ENCODE measurements at places on chromosomes 5 and 9.

DNA sequence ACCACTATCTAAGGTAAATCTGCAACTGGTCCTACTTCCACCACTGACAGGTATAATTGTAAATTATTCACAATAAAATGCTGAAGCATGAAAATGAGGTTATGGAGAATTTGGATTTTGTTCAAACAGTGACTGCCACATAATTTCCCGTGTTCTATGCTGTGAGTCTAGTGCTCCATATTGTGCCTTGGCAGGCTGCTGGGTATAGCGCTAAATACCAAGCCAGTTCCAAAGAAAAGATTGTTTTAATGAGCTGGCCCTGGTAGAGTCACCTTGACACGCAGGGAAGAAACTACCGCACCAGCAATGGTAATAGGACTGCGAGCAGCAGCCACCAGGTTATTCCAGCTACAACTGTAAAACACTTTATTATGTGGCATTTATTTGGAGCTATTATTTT, 30.4 kb downstream of the PSMB7 start:
- DNase-seq: no peak

GRCh38 chr5:36680066-36680465, 73.7 kb downstream of the SLC1A3 start:
- DNase-seq: no peak

- no peak for DNase-seq
These were observed 128.3 kb downstream of the YIPF5 start for GRCh38 chr5:144042156-144042555.

DNA sequence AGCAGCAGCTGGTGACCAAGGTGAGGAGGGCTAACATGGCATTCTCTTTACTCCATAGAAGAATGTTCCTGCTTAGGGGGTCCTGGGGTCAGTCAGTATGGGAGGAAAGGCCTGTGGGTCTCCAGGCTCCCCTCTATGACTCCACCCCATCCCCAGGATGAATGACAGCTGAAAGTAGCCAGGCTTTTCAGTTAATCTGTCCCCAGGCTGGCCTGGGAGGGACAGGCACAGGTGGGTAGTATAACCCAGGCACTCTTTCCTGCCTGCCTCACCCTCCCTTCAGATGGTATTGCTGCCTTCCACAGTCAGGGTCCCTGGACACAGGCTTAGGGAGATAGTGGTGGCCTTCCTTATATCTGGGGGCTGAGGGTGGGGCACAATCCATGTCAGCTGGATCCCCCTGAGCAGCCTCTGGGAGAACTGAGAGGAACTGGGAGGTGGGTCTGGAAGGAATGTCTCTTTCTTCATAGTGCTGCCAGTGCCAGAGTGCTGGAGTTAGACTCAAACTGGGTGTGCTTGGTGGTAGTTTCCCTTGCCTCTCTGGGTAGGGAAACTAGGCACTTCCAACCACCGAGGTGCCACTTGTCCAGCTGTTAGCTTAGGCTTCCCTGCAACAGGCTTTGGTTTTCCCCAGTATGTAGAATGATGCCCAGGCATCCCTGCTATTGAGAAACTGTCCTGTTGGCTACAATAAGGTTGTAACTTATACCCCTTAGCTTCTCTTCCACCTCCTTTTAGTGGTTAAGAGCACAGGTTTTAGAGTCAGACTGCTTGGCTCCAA, 27.8 kb downstream of the LARP1 start:
- DNase-seq: no peak

- no peak for DNase-seq
These were observed 39.8 kb upstream of the TLE1 start for GRCh38 chr9:81729135-81729534.

DNA sequence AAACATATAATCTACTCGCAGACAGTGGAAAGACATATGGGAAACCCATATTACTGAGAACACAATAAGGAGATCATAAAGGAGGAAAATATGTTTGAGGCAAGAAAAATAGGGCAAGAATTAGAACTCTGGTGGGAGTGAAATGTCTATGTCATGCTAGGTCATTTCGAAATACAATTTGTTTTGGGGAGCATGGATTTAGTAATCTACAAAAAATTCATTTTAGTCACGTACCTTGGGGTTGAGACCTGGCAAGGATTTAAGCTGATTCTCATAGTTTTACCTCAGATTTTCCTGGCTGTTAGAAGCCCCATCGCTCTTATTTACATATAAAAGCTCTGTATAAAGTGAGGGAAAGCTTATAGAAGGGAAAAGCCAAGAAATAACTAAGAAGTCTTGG, 11.5 kb upstream of the CSNK1G3 start:
- DNase-seq: no peak

DNA sequence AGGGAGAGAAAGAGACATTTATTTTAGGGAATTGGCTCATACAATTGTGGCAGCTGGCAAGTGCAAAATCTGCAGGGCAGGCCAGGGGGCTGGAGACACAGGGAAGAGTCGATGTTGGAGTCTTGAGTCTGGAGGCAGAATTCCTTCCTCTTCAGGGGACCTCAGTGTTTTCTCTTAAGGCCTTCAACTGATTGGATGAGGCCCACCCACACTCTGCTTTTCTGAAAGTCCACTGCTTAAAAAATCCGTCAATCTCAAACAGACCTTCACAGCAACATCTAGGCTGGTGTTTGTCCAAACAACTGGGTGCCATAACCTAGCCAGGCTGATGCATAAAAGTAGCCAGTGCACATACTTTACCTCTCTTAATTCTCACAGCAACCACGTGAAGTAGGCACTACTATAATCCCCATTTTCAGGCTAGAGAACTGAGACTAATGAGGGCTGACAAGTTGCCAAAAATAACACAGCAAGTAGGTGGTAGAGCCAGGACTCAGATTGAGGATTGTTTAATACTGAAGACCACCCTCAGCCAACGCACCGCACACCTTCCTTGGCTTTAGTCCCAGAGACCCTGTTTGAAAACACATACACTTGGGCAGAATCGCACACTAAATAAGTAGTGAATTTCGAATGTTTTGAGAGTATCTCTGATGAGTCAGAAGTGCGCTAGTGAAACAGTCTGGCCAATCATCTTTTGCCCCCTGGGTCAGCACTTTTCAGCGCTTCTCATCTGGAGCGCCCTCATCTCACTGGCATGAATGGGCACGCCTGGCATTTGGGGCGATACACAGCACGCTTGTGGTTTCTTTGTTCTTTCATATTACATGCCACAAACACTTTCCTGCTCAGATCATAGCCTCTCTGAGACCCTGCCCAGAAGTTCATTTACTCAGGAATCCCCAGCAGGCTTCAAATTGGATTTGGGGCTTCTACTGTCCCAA, 591.4 kb downstream of the CCDC171 start:
- no peak for DNase-seq

DNA sequence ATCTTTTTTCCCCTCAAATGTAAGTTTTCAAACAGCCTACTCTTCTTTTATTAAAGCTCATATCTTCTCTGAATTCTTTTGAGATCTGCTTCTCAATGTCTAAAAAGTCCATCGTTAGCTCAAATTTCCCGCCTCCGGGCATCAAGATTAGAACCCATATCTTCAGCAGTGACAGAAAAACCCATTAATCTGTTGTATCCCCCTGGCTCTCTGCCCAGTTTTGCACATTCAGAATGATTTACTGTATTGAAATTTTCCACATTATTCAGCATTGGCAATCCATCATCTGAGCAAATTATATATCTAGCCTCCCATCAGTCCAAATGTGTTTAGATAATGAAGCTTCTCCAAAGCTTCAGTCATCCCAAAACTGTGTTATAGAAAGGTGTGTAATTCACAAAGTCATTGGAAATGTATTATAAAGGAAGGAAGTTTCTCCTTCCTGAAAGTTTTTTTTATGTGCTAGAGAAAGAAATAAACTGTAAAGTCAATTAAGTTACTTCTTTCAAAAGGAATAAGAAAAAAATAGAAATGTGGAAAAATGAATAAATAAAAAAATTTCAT, 849.9 kb downstream of the MAT2B start:
- no peak for DNase-seq

GRCh38 chr9:110788871-110789270, 120.3 kb downstream of the MUSK start:
- DNase-seq: no peak

GRCh38 chr5:88967633-88968585, 84.9 kb upstream of the MEF2C start:
- DNase-seq: no peak

DNA sequence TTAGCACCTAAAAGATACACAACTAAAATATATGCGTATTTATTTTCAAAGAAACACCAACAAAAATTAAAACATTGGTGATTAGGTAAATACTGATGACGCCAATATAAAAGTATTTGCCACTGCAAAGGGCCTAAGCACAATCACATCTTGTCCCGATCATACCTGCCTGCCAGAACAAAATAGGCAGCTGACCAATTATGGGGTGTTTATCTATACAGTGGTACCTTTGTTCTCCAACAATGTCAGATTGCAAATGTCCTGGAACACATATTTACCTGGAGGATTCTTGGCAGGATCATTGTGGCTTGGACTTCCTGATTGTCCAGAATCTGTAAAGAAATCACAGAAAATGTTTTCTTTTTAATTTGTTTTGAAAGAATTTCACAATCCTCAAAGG, 134.5 kb downstream of the NFIB start:
- no peak for DNase-seq

DNA sequence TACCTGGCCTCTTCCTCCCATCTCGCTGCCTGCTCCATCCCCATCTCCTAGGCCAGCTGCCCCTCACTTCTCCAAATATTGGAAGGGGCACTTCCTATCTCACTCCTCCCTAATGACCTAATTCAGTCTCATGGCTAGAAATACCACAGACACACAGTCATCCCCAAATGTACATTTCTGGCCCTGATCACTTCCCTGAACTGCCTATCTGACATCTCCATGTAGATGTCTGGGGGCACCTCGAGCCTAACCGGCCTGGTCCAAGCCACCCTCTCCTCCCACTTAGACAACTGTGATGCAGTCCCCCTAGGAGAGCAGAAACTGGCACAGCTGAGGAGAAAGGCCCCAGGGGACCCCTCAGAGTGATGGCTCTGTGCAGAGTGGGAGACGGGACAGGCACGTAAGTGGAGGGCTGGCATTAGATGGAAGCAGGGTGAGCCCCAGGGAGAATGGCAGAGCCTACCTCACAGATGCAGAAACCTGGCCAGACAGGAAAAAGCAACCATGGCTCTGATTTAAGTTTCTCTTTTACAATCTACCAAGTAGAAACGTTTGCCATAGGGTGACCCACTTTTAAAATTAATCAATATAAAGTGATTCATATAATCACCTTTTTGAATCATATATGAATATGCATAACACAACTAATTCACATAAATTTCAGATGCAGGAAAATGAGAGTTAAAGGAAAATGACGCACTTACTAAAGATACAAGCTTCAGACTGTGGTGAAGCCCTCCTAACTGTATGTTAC, 22.1 kb downstream of the CAMSAP1 start:
- no peak for DNase-seq

GRCh38 chr9:81686614-81687520, 2.5 kb downstream of the TLE1 start:
- peak; percentile 83 for DNase-seq

GRCh38 chr9:77291714-77292113, 114.4 kb downstream of the VPS13A start:
- DNase-seq: peak; percentile 3

- DNase-seq: no peak
These were observed 156.9 kb upstream of the MVB12B start for GRCh38 chr9:126169736-126170135.

DNA sequence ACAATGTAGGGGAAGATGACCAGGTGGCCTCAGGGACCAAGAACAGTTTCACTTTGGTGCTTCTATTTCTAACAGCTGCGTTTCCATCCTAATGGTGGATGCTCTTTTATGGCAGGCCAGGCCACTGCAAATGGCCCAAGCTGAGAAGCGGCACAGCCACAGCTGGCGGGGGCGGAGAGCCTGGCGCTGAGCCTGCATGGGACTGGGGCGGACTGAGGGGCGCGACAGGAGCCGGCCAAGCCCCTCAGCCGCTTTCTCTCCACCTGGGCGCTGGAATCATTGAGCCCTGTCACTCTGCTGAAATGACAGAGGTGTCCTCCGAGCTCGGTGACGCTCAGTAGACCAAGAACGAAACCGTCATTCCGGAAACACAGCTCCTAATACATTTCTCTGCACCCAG, 317.3 kb upstream of the PDE4D start:
- DNase-seq: no peak
